Activated naive CD8-positive, alpha-beta T cell treated with anti-CD3 and anti-CD28 coated beads for 36 hours (primary cell): ENCODE measurements at places on chromosomes 6 and 20. TPM values are rescaled to one million over a fixed set of nuclear protein-coding genes. Genes with fewer than 3 reads are reported as not detected.

GRCh38 chr6:136963259-136963658, 41.2 kb downstream of the SLC35D3 start:
- DNase-seq = no peak

DNA sequence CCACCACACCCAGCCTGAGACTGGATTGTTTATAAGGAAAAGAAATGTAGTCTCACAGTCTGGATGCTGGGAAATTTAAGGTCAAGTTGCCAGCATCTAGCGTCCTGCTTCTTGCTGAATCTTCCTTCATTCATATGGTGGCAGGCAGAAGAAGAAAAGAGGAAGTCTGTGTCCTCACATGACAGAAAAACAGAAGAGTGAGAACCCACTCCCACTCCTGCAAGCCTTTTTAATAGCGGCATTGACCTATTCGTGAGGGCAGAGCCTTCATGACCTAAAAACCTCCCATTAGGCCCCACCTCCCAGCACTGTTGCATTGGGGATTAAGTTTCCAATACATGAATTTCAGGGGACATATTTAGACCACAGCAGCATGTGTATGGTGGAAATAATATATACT, 160.8 kb upstream of the BMP2 start:
- no peak for DNase-seq

GRCh38 chr20:16966276-16966880, 218.2 kb downstream of the OTOR start:
- DNase-seq = no peak

- peak; percentile 34 for DNase-seq
Observed at GRCh38 chr20:663315-664090, 10.5 kb upstream of the SRXN1 start.

GNMT gene
- 0.35 TPM for total RNA-seq

PTK6 gene
- total RNA-seq = 0.16 TPM

GRCh38 chr6:90021711-90022110, 127.4 kb downstream of the GJA10 start:
- DNase-seq = no peak

PI16 gene
- total RNA-seq = 0.39 TPM

- DNase-seq = no peak
Observed at GRCh38 chr6:147675281-147675680, 166.8 kb downstream of the SAMD5 start.

GRCh38 chr6:129908356-129908755, 47.2 kb upstream of the TMEM244 start:
- DNase-seq = no peak

DNA sequence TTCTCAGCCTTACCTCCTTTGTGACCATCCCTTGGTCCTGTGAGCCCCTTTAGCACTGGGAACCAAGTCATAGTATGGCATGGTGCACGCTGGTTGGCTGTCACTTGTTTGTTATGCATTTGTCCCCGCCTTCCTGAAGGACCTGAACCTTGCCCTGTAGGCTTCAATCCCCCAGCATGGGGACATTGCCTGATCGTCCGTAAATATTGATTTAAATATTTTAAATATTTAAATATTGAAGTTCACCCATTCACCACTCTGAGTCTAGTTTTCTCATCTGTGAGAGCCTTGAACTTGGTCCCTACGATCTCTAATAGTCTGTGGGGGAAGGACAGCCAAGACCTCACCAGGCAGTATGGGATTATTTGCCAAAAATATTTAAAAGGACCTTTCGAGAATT, 23.8 kb upstream of the PREX1 start:
- DNase-seq = no peak

- no peak for DNase-seq
Observed at GRCh38 chr6:32956176-32956575, 3.3 kb upstream of the HLA-DMA start.

DNA sequence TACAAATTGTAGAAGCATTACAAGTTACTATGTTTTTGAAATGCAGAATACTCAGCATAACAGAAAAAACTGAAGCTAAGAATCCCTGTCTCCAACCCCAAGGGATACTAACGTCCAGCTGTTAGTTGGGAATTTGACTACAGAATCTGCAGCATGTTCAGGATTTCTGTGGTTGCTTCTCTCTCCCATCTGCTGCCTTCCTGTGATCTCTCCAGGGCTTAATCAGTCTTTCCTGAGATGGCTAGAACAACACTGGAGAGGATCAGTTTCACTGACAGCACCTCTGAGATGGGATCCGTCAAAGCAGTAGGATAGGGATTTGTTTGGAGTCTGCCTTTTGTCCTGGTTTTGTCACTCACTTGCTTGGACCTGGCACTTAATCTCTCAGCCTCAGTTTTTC, 73.3 kb upstream of the NUP153 start:
- no peak for DNase-seq

- no peak for DNase-seq
Observed at GRCh38 chr6:26016245-26016962, 53.8 kb downstream of the TRIM38 start.

DNA sequence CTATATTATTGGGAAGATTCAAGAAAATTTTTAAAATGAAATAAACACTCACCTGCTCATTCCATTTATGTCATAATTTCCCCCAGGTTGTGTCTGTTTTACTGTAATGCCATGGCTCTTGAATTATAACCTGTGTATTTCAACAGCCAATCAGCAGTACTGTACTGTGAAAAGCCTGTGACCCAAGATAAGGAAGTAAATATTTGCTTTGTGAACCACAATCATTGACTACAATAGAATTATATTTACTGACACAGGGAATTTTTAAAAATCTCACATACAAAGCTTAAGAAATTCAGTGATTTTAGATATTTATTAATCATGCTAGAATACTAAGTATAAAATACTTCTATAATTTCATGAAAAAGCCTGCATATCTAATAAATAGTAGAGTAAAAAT, 6.0 kb downstream of the RGS17 start:
- DNase-seq = no peak

SPATA25 gene
- total RNA-seq = 1.0 TPM

C6orf15 gene
- total RNA-seq = not detected

DNA sequence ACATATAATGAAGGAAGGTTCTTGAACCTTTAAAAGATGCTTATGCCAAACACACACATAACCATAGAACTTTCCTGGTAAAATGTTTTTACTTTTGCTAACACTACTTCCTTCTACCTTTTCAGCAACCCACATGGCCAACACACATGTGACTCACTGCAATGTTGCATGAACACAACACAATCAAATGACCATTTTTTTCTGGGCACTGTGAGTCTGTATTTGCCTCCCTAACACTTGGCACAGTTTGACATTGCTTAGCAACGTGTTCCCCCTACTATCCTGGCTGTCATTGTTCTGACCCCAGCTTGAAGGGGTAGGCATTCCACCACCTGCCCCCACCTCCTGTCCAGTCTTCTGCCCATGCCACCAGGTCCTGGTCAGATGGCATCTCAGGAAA, 204.8 kb upstream of the PRND start:
- no peak for DNase-seq

TCF19 gene
- 86.1 TPM for total RNA-seq

GRCh38 chr6:105651969-105652368, 249.1 kb upstream of the PREP start:
- peak; percentile 12 for DNase-seq

GRCh38 chr20:5806457-5807263, 56.5 kb downstream of the SHLD1 start:
- no peak for DNase-seq

MOXD1 gene
- total RNA-seq = not detected

GRCh38 chr6:24865161-24865560, 66.4 kb upstream of the ARMH2 start:
- no peak for DNase-seq

DNA sequence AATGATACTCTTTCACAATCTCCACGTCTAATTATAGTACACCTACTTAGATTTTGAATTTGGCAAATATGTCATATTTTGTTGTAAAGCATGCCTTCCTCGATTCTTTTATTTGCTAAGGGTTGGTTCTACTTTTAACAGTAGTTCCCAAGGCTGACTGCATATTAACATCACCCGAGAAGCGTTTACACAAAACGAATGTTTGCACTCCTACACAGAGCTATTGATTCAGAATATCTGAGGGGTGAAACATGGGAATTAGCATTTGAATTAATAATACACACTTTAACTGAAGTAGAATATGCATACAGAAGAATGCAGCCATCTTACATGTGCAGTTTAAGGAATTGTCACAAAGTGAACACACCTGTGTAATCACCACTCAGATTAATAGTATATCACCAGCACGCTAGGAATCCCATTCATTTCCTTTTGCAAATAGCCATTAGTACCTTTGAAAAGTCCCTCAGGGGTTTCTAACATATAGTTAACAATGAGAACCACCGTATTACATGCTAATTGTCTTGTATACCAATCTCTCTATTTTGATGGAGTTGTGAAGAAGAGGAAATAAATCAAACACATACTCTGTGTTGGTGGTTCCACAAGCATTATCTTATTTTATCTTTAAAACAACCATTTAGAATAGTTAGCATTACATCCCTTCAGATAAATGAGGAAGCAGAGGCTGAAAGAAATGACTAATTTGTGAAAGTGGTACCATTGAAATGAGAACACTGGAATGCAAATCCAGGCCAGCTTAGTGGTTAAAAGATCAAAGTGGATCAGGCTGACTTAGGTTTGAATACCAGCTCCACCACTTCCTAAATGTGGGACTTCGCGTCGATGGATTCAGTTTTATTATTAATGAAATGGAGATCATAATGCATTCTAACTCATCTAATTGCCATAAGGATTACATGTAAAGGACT, 317.6 kb downstream of the HDGFL1 start:
- DNase-seq = no peak
